ENCODE measurements at places on chromosomes 7 and 10. TPM values are rescaled to one million over a fixed set of nuclear protein-coding genes. Genes with fewer than 3 reads are reported as not detected.
A peak's percentile ranks its signal among the peaks of the same experiment; 100 is the strongest.

The NPFFR1 gene
- 0.43 TPM for total RNA-seq

The CCDC7 gene
- 34.1 TPM for total RNA-seq

The MOGAT3 gene
- not detected for total RNA-seq

The ASAH2 gene
- 1.6 TPM for total RNA-seq

The NPTX2 gene
- total RNA-seq = 4.4 TPM

The CUZD1 gene
- total RNA-seq = not detected

The PRKCQ gene
- total RNA-seq = not detected

The ARHGEF35 gene
- total RNA-seq = 8.6 TPM

The OR9A2 gene
- not detected for total RNA-seq

The NPSR1 gene
- total RNA-seq = not detected

The EPO gene
- not detected for total RNA-seq

The BTAF1 gene
- 95.8 TPM for total RNA-seq

The GPNMB gene
- total RNA-seq = 66.8 TPM

The TYW1B gene
- 20.0 TPM for total RNA-seq

The ALOX5 gene
- 10.9 TPM for total RNA-seq

The IFIT3 gene
- 24.1 TPM for total RNA-seq

The GAD2 gene
- not detected for total RNA-seq

GRCh38 chr10:28181478-28182096 is 121.3 kb downstream of the MPP7 start:
- DNase-seq = no peak

DNA sequence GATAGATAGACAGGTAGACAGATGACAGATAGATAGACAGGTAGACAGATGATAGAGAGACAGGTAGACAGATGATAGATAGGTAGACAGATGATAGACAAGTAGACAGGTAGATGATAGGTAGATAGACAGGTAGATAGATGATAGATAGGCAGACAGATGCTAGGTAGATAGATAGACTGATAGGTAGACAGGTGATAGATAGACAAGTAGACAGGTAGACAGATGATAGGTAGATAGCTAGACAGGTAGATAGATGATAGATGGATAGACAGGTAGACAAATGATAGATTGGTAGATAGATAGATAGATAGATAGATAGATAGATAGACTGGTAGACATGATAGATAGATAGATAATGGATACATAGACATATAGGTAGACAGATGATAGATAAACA is 93.4 kb upstream of the ADRB1 start:
- no peak for DNase-seq

DNA sequence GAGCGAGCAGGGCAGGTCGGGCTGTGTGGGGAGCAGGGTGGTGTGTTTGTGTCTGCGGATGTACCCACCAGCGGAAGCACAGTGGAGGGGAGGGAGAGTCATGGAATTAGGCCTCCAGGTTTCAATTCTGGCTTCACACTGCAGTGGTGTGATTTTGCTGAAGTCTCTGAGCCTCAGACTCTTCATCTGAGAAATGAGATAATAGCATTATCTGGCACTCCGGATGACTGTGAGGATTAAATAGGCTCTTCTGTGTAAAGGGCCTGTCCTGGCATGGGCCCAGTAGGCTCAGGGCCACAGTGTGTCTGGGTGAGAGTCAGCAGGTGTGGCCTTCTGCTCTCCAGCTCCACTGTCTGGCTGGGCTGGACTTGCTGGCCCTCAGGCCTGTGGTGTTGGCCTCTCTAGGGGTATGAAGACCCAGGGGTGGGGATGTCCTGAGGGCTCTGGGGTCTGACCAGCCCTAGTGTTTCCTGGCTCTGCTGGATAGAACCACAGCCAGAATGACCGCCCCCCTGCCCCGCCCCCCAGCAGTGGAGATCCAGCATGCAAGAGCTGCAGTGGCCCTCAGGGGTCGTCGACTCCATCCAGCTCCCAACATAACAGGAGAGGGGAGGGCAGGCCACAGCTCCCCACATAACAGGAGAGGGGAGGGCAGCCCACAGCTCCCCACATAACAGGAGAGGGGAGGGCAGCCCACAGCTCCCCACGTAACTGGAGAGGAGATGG is 178.6 kb downstream of the RPS24 start:
- DNase-seq = peak; percentile 60

DNA sequence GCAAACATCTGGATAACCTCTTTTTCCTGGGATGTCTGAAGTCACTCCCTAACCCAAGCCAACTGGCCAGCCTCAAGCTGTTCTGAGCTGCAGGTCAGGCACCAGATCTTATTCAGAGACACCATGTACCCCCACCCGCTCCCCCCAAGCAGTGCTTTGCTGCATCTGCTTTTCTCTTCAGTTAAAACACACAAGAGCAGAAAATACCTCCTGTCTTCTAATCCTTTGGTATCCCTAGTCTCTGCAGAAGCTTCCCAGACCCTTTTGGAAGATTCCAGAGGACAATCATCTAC is 3.0 kb downstream of the ZNF488 start:
- no peak for DNase-seq

DNA sequence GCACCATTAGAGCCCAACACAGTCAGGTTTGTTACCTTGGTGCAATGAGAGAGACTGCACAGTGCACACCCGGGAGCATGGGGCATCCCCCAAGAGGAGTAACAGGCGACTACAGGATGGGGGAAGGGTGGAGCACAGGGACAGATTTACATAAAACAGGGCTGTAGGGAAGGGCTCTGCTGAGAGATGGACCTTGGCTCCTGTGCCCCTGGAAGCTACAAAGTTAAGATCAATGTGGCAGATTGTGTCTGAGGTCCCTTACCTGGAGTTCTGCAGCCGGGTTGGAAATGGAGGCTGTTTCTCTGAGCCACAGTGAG is 13.7 kb upstream of the SLC18A3 start:
- no peak for DNase-seq

- no peak for DNase-seq
Measured at GRCh38 chr7:65983965-65984658, 2.1 kb upstream of the GUSB start.

- DNase-seq = peak; percentile 24
Measured at GRCh38 chr7:30594048-30594539, 584 bp upstream of the GARS1 start.

DNA sequence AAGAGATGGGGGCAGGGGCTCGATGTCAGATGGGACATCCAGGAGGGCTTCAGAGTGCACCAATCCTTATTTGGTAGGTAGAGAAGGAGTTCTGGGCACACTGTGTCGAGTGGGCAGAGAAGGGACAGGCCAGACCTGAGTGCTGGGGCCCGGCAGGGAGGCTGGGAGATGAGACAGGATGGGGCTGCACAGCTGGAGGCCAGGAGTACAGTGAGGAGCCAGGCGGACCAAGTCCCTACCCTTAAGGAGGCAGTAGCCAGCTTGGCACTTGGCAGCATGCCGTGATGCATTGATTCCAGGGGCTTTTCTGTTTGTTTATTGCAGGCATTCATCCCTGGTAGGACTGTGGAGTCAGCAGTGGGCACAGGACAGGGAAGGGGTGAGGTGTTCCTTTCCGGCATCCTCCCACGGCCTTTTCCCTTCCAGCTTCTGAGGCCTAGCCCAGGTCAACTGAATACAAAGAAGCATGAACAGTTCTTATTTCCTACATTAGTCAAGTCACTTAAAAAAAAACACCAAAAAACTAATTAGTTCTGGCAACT is 168.8 kb upstream of the CDCA7L start:
- DNase-seq = peak; percentile 52

- no peak for DNase-seq
Measured at GRCh38 chr10:49325916-49326783, 27.2 kb downstream of the C10orf71 start.

- peak; percentile 86 for DNase-seq
Measured at GRCh38 chr7:151631953-151632749, 112.5 kb upstream of the RHEB start.

GRCh38 chr10:114576132-114576487 is 82.0 kb downstream of the ABLIM1 start:
- no peak for DNase-seq

- DNase-seq = no peak
Measured at GRCh38 chr7:50227726-50228125, 76.8 kb upstream of the IKZF1 start.

- DNase-seq = no peak
Measured at GRCh38 chr10:119653209-119653608, 2.0 kb downstream of the BAG3 start.

DNA sequence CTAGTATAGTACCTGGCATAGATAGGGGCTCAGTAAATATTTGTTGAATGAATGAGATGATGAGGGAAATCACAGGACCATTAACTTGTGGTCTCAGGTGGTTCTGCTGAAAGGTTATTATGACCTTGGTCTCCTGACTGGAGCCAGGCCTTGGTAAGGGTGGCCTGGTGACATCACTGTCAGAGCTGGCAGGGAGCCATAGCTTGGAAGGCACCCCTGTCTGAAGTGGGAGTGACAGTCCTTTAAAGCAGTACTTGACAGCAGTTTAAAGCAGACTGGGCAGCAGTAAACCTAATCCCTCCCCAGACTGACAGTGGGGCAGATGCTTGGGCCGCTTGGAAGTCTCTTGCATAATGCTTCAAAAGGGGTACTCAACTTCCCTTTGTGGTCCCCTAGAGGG is 13.4 kb downstream of the DPCD start:
- DNase-seq = no peak

- no peak for DNase-seq
Measured at GRCh38 chr7:118003476-118003875, 130.2 kb upstream of the CTTNBP2 start.

GRCh38 chr10:18649364-18649959 is 1.9 kb downstream of the NSUN6 start:
- no peak for DNase-seq

GRCh38 chr7:29467193-29467926 is 96.3 kb upstream of the PRR15 start:
- no peak for DNase-seq

- DNase-seq = no peak
Measured at GRCh38 chr10:36168777-36169176, 526.7 kb upstream of the FZD8 start.

- DNase-seq = no peak
Measured at GRCh38 chr7:158469396-158470051, 118.1 kb downstream of the PTPRN2 start.

DNA sequence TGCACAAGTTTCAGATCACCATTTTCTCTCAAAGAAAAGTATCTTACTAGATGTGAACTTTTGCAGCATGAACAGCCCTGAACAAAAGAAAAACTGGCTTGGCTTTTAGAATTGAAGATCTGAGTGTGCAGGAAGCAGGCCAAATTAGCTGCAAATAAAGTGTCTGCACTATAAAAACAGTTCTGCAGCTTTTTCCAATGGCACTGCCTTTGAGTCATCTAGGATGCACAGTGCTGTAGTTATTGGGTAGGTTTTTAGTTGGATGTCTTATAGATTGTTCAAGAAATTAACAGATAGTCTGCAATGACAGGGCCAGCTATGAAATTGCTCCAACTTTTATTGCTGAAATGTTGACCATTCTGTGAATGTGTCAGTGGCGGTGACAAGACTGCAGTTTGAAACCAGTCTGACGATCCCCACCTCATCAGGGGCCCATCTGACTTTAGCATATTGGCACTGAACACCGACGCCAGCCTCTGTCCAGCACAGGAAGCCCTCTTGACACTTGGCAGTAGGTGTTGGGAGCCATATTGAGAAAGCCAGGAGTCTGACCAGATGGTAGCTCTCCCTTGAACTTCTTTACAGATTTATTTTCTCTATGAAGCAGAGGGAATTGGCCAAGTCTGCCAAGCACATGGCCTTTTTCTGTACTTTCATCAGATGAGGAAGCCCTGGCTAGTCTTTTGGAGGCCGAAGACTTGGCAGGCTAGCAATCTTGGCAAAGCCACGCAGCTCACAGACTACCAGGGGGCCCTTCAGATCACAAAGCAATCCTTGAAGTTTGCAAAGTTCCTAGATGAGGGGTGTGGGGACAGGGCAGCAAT is 490.6 kb downstream of the NEBL start:
- DNase-seq = no peak

DNA sequence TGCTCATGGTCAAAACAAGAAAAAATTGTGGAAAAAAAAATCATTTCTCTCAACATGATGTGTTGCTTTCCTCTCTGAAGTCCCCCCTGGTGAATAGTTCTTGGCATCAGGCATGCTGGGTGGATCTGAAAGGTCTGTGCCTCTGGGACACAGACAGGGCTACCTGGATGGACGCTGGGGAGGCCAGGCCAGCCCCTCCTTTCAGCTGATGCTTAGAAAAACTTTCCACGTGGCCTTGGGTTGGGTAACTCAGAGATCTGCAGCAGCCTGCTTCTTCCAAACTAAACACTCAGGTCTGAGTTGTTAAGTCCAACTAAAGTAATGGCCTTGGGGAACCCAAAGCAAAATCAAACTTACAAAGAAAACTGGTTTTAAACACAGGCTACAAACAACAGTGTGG is 113.0 kb downstream of the CCDC3 start:
- DNase-seq = no peak

DNA sequence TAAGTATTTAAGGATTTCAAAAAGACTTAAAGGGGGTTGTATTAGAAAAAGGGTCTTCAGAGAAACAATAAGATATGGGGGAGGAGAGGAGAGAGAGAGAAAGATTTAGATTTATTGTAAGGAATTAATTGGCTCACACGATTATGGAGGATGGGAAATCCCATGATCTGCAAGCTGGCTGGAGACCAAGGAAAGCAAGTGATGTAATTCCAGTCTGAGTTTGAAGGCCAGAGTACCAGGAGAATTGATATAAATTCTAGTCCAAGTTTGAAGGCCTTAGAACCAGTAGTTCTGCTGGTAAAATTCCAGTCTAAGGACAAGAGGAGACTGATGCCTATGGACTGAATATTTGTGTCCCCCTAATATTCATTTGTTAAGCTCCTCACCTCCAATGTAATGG is 20.6 kb upstream of the SLC13A1 start:
- no peak for DNase-seq

GRCh38 chr10:33253411-33253810 is 81.1 kb downstream of the NRP1 start:
- DNase-seq = no peak

- DNase-seq = no peak
Measured at GRCh38 chr7:20270867-20271266, 53.7 kb upstream of the MACC1 start.

- no peak for DNase-seq
Measured at GRCh38 chr7:150842716-150843115, 9.6 kb upstream of the AOC1 start.

GRCh38 chr7:102983602-102984001 is 70.8 kb downstream of the LRRC17 start:
- DNase-seq = no peak

DNA sequence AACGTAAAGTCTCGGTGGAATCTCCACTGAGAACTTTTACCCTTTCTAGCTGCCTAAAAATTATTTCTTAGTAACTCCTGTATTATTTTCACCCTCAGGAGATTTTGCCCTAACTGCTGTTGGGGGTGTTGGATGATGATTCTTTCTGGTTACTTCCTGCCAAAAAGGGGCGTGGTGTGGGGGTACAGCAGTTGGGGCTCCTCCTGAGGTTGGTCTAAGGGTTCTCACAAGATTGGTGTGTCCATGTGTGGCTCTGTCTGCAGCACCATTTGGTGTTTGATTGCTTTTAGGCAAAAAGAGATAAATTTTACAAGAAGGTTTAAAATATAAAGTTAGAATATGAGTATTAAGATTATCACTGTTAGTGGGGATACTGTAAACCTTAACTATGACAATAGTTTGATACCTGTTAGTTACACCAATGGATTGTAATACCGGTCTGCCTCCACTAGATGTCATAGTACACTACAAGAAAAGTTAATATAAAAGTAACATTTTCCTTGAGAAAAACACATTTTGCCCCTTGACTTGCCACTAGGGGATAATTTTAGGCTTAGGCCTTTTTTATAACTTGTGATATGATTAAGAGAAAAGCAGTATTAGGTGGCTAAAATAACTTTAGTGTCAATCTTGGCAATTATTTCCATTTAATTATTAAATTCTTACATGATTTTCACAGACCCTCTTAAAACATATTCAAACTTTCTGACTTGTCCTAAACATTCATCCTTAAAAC is 928.7 kb downstream of the IPMK start:
- no peak for DNase-seq

All from uterus (tissue), 4 donors.